Small intestine (tissue), 16 donors: ENCODE measurements at places on chromosomes 1 and 21. TPM values are rescaled to one million over a fixed set of nuclear protein-coding genes. Genes with fewer than 3 reads are reported as not detected.
A peak's percentile ranks its signal among the peaks of the same experiment; 100 is the strongest.

- H3K27ac ChIP-seq: no peak overlapping the region
- H3K36me3 ChIP-seq: no peaks in the 10 kb centered on the region
- H3K4me1 ChIP-seq: no peaks in the 10 kb centered on the region
- no peak for DNase-seq
- no peak overlapping the region for H3K4me3 ChIP-seq
Observed at GRCh38 chr1:228976316-228976715, 241.0 kb downstream of the RHOU start.

- no peak overlapping the region for H3K4me3 ChIP-seq
- H3K36me3 ChIP-seq: no peaks in the 10 kb centered on the region
- no peaks in the 10 kb centered on the region for H3K4me1 ChIP-seq
- H3K27ac ChIP-seq: no peak overlapping the region
- no peak for DNase-seq
Observed at GRCh38 chr1:156881663-156882062, 11.9 kb upstream of the PEAR1 start.

DNA sequence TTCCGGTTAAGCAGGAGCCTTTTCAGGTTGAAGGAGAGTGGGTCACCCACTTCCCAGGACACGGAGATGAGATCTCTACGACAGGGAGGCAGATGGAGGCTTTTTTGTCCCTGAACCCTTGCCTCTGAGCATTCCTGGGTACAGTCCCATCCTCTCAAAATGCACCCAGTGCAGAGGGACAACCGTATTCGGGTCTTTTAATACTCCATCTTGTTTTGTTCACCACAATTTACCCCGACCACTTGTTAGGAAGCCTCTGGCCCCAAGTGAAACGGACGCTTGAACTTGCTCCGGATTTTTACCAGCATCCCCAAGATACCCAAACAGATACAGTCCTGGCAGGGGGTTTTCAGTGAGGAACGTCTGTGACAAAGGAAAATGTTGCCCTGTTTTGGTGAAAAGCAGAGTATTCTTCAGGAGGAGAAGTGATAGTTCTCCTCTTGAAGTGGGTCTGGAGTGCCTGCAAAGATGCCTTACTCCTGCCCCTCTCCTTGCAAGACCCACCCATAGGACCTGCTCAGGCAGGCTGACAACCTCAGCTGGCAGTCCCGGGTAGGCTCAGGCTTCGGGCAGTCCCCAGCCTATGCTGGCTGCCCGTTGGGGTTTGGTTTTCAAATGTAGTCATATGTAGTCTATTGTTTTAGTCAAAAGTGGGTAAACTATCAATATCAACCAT is 669 bp upstream of the ARL8A start:
- no peak for DNase-seq
- H3K36me3 ChIP-seq: peaks cover 10% of the 10 kb centered on the region
- H3K4me3 ChIP-seq: peak overlapping the region; percentile 97
- H3K27ac ChIP-seq: no peak overlapping the region
- no peaks in the 10 kb centered on the region for H3K27me3 ChIP-seq

DNA sequence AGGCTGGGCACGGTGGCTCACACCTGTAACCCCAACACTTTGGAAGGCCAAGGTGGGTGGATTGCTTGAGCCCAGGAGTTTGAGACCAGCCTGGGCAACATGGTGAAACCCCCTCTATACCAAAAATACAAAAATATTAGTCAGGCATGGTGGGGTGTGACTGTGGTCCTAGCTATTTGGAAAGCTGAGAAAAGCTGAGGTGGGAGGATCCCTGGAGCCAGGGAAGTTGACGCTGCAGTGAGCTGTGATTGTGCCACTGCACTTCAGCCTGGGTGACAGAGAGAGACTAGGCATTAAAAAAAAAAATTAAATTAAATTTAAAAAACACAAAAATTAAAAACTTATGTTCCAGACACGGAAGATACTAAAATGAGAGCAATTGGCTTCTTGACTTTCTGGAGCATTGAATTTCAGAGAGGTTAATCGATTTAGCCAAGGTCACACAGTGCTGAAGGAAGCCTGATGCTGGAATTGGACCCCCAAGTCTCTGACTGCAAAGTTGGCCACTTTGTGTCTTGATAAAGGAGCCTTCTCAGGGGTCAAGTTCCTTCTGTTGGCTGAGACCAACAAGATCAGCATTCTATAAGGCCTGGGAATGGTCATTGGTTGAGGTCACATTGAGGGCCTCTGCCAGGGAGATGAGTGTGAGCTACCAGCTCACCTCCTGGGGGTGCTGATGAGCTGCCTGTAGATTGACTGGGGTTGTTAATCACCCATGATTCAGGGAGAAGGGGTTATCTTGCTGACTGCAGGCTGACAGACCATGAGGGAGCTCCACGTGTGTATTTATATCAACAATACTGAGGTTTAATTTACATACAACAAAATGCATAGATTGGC is 54.3 kb downstream of the RPS6KA1 start:
- H3K27ac ChIP-seq: no peak overlapping the region
- H3K4me3 ChIP-seq: no peak overlapping the region
- DNase-seq: no peak
- no peaks in the 10 kb centered on the region for H3K4me1 ChIP-seq
- no peaks in the 10 kb centered on the region for H3K27me3 ChIP-seq
- H3K36me3 ChIP-seq: no peaks in the 10 kb centered on the region

DNA sequence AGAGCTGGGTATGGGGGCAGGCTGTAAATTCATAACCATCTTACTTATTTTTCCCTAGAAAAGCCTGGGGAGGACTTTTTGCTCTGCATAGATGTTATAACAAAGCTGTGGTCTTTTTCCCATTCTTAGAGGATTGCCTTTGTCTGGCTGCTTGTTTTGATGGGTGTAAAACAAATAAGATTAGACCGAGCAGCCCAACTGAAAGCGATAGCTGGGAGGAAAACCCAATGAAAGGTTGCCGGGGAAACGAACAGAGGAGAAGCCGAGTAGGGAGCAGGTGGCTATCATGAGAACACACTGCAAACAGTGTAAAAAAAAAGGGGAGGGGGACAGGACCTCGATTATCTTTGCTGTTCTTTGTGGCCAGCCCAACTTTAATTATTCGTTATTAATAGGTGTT is 1.9 kb downstream of the ELAVL4 start:
- H3K4me3 ChIP-seq: no peak overlapping the region
- no peaks in the 10 kb centered on the region for H3K27me3 ChIP-seq
- H3K36me3 ChIP-seq: no peaks in the 10 kb centered on the region

DNA sequence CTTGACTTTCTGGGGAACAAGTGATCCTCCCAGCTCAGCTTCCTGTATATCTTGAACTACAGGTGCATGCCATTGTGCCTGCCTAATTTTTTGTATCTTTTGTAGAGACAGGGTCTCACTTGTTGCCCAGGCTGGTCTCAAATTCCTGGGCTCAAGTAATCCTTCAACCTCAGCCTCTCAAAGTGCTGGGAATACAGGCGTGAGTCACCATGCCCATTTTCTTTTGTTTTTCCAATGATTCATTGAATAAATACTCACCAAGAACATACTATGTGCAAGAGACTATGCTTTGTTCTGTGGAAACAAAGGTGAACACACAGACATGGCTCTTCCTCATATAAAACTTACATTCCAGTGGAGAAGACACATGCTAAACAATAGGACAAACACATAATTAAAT is 407.8 kb upstream of the DAB1 start:
- H3K4me3 ChIP-seq: no peak overlapping the region
- no peaks in the 10 kb centered on the region for H3K4me1 ChIP-seq
- H3K27me3 ChIP-seq: no peaks in the 10 kb centered on the region
- DNase-seq: no peak
- H3K36me3 ChIP-seq: no peaks in the 10 kb centered on the region

GRCh38 chr1:110465038-110465813 is 14.3 kb downstream of the PROK1 start:
- no peak for DNase-seq
- H3K27me3 ChIP-seq: no peaks in the 10 kb centered on the region
- no peak overlapping the region for H3K27ac ChIP-seq
- no peaks in the 10 kb centered on the region for H3K4me1 ChIP-seq
- no peak overlapping the region for H3K4me3 ChIP-seq
- no peaks in the 10 kb centered on the region for H3K36me3 ChIP-seq

AK5 gene
- 0.27 TPM for polyA plus RNA-seq

DNA sequence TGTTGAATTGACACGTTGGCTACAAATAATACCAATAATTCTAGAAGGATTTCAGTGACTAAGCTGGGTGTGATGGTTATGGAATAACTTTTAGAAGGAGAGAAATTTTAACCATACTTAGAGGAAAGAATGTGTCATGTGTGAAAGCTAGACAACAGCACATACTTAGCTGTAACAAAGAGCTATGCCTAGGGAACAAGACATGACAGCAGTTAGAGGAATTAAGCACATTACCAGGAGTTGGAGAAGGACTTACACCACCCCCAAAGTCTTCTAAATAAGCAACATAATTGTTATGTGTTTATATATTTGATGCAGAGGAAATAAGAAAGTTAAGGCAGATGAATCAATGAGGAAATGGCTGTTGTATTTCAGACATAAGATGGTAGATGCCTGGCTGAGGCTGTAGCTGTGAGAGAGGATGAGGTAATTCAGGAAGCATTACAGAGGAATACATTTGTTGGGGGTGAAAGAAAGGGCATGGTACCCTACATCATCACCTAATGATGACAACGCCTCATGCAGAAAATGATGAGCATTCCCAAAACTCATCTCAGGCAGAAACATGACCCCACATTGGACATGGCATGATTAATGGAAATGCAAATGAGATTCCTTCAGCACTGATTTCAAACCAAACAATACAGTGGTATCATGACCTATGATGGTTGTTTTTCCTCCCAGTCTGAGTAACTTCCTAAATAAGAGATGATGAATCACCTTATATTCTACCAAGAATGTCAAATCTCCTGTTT is 211.5 kb downstream of the LHX8 start:
- no peaks in the 10 kb centered on the region for H3K27me3 ChIP-seq
- H3K4me1 ChIP-seq: no peaks in the 10 kb centered on the region
- no peak for DNase-seq
- no peak overlapping the region for H3K4me3 ChIP-seq
- H3K36me3 ChIP-seq: no peaks in the 10 kb centered on the region

DNA sequence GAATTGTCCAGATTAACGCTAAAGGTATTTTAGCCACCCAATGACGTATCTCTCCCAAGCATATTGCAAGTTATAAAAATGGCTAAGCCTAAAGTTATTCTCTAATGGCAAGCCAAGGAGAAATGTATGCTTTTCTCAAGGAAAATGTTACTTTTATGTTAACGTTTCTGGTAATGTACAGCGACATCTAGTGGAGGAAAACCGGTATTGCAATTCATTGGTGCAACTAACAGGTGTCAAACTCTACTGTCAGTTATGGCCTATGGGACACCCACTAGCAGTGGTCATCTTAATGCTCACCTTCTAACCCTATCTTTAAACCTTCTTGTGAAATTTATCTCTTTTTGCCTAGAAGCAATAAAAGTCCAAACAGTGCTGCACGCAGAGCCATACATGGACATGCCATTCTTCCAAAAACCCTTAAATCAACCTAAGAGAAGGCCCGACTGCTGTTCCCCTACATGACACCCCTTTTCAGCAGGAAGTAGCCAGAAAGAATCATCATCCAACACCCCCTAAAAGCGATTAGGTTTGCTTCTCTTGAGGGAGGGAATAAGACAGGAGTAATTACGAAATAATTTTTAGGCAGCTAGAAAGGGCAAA is 68.7 kb upstream of the LRIF1 start:
- H3K27ac ChIP-seq: no peak overlapping the region
- H3K4me3 ChIP-seq: no peak overlapping the region
- H3K4me1 ChIP-seq: no peaks in the 10 kb centered on the region
- no peaks in the 10 kb centered on the region for H3K36me3 ChIP-seq
- peak; percentile 40 for DNase-seq

- DNase-seq: no peak
- H3K27me3 ChIP-seq: no peaks in the 10 kb centered on the region
Observed at GRCh38 chr1:94875794-94876193, 51.1 kb downstream of the CNN3 start.

GRCh38 chr21:31987696-31988095 is 114.9 kb downstream of the HUNK start:
- no peaks in the 10 kb centered on the region for H3K27me3 ChIP-seq
- H3K4me3 ChIP-seq: no peak overlapping the region
- H3K36me3 ChIP-seq: no peaks in the 10 kb centered on the region
- H3K4me1 ChIP-seq: no peaks in the 10 kb centered on the region
- no peak overlapping the region for H3K27ac ChIP-seq
